ENCODE measurements at places on chromosomes 12 and 14. TPM values are rescaled to one million over a fixed set of nuclear protein-coding genes. Genes with fewer than 3 reads are reported as not detected.

GRCh38 chr12:116879509-116880212, 1.6 kb downstream of the HRK start:
- peaks cover 35% of the 10 kb centered on the region for H3K27me3 ChIP-seq
- H3K4me1 ChIP-seq = peaks cover 41% of the 10 kb centered on the region
- peak; percentile 48 for DNase-seq
- no peaks in the 10 kb centered on the region for H3K36me3 ChIP-seq

DNA sequence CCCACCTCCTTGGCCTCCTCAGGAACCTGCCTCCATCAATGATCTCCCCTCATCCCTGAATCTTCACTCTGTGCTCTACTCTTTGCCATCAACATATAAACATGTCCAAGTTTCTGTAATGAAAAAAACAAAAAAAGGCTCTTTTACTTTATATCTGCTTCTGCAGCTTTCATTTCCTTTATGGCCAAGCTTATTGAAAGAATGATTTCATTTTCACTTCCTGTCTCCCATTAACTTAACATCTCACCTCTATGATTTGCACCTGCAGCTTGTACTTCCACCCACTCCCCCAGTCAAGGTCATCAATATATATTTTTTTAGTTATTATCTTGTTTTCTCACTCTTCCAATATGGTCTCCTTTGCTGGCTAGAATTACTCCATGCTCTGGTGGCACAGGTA, 15.6 kb upstream of the RNU6-7 start:
- no peak overlapping the region for H3K4me3 ChIP-seq
- no peaks in the 10 kb centered on the region for H3K36me3 ChIP-seq
- peak; percentile 49 for DNase-seq
- H3K27ac ChIP-seq = no peak overlapping the region
- no peaks in the 10 kb centered on the region for H3K27me3 ChIP-seq
- H3K4me1 ChIP-seq = peaks cover 20% of the 10 kb centered on the region

GRCh38 chr12:68912916-68913315, 20.1 kb downstream of the CPM start:
- H3K27ac ChIP-seq = no peak overlapping the region
- no peaks in the 10 kb centered on the region for H3K36me3 ChIP-seq
- H3K4me1 ChIP-seq = no peaks in the 10 kb centered on the region
- no peak overlapping the region for H3K4me3 ChIP-seq
- no peaks in the 10 kb centered on the region for H3K27me3 ChIP-seq

DNA sequence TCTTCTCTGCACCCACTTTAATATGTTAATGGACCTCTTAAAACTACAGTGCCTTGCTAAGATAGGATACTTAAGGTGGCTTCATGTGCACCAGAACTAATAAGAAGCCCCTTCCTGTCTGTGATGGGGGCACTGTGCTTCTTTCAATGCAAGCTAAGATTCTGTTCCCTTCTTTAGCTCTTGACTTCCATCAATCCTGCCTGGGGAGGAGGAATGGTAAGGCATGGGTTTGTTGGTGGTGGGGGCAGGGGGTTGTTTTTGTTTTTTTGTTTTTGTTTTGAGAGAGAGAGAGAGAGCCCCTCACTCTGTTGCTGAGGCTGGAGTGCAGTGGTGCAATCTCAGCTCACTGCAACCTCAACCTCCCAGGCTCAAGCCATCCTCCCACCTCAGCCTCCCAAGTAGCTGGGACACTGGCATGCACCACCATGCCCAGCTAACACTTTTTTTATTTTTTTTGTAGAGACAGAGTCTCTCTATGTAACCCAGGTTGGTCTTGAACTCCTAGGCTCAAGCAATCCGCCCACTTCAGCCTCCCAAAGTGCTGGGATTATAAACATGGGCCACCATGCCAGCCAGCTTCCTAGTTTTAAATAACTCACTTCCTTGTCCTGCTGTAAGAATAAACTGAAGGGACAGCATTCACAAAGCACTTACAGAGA, 4.5 kb upstream of the KRT3 start:
- H3K27me3 ChIP-seq = no peaks in the 10 kb centered on the region
- no peaks in the 10 kb centered on the region for H3K36me3 ChIP-seq
- H3K4me3 ChIP-seq = no peak overlapping the region
- no peaks in the 10 kb centered on the region for H3K4me1 ChIP-seq

DNA sequence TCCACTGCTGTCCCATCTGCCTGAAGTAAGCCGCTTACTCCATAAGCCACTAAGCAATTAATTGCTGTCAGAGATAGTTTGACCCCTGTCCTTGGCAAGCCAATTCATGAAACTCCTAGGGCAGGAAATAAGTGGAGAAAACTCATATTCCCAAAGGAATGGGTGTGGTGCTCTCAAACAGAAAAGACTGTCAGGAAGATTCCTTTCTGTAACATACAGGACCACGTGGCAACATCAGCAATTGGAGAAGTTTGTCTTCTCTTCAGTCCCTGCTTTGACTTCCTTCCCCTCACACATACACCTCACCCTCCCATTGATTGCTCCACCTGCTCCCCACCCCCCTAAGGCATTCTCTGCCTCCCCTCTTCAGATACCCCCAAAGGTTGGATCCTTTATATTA, 36.2 kb upstream of the MDM1 start:
- no peak overlapping the region for H3K27ac ChIP-seq
- no peaks in the 10 kb centered on the region for H3K27me3 ChIP-seq
- no peak overlapping the region for H3K4me3 ChIP-seq
- peaks cover 43% of the 10 kb centered on the region for H3K4me1 ChIP-seq

Gene SPIC
- not detected for total RNA-seq

Gene GPR84
- total RNA-seq = not detected

Gene PAH
- total RNA-seq = 0.25 TPM

Measured in B cell (primary cell).